MCF 10A (cell line): ENCODE measurements at places on chromosomes 3 and 15. TPM values are rescaled to one million over a fixed set of nuclear protein-coding genes. Genes with fewer than 3 reads are reported as not detected.
A peak's percentile ranks its signal among the peaks of the same experiment; 100 is the strongest.

PCSK6 gene
- 29.8 and 30.8 TPM in 2 replicates for total RNA-seq

GRCh38 chr3:159786489-159787177, 202.0 kb upstream of the IL12A start:
- no peak for DNase-seq

FOXL2 gene
- 0.17 and 0.30 TPM in 2 replicates for total RNA-seq

DNA sequence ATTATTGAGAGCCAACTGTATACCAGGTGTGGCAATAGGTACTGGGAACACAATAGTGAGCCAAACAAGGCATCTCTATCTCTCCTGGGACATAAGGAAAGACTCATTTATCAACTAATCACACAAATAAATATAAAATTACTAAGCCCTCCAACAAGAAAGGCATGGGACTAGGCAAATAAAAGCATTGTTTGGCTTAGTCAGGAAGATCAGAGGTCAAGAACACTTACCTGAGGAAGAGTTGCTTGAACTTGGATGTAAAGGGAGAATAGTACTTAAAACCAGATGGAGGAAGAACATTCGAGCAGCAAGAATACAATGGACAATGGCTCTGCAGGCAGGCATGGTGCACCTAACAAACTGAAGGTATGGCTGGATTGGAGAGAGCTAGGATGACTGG, 300.7 kb downstream of the WDR72 start:
- no peak for DNase-seq

GRCh38 chr15:47332481-47332880, 384.8 kb upstream of the SEMA6D start:
- no peak for DNase-seq

GRCh38 chr3:42014921-42015533, 53.1 kb upstream of the ULK4 start:
- DNase-seq: no peak

TGM5 gene
- 0.12 TPM in 1 of 2 replicates, not detected in the other for total RNA-seq

P4HTM gene
- 18.8 and 26.1 TPM in 2 replicates for total RNA-seq

DNA sequence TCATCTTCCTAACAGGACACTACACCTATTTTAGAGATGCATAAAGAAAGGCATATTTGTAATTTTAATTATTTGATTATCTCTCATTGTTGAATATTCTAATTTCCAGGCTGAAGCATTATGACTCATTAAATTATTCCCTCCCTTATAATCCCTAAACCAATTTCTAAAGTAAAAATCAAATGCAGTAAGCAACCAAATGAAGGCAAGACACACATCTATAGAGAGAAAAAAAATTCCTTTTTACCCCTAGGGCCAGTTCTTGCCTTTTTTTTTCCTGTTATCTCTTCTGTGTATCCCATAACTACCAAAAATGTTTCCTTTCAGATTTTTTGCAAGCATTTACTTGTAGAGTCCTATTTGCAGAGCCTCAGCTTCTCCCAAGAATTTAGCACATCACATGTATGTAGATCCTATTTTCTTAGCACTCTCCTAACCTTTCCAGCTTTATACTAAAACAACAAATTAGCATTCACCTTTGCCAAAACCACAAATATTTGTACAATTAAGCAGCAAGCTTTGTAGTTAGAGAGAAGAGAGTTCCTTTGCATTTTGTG, 177.9 kb downstream of the SATB1 start:
- no peak for DNase-seq

CHRM5 gene
- not detected in 2 replicates for total RNA-seq

PDCD7 gene
- total RNA-seq: 26.3 and 31.0 TPM in 2 replicates

DNA sequence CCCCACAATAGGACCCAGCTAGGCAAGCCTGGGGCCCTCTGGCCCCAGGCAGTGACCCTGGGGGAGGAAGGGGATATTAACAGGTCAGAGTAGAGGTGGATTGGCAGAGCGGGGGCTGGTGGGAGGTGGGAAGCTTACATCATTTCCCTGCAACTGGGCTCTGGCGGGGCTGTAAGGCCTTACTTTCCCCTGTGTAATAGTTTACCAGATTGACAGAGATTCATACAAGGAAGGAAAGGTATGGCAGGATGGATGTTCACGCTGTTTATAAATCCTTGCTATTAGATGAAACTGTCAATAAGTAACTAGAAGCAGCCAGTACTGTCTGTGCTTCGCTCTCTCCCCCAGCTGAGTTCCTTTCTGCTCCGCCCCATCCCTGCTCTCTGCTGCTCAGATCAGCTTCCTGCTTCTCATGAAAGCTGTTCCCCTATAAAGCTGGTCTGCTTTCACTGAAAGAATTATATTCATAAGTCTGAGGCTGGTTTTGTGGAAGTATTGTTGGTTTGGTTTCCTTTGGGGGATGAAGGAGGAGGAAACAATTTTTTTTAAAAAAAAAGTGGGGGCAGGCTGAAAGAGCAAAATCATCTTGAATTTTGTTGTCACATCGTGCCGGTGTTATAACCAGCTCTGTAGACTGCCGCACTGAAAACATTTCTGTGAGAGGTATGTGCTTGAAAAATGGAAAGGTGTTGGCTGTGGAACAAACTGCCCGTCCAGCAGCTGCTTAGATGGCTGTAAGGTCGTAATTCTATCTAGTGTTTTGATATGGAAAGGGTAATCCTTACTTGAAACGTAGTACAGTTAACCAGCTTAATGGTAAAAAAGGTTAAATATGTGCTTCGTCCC, 76.4 kb downstream of the BBX start:
- peak; percentile 34 for DNase-seq

SLC25A26 gene
- 23.3 and 24.8 TPM in 2 replicates for total RNA-seq

GTF2E1 gene
- total RNA-seq: 18.0 and 21.6 TPM in 2 replicates

DNA sequence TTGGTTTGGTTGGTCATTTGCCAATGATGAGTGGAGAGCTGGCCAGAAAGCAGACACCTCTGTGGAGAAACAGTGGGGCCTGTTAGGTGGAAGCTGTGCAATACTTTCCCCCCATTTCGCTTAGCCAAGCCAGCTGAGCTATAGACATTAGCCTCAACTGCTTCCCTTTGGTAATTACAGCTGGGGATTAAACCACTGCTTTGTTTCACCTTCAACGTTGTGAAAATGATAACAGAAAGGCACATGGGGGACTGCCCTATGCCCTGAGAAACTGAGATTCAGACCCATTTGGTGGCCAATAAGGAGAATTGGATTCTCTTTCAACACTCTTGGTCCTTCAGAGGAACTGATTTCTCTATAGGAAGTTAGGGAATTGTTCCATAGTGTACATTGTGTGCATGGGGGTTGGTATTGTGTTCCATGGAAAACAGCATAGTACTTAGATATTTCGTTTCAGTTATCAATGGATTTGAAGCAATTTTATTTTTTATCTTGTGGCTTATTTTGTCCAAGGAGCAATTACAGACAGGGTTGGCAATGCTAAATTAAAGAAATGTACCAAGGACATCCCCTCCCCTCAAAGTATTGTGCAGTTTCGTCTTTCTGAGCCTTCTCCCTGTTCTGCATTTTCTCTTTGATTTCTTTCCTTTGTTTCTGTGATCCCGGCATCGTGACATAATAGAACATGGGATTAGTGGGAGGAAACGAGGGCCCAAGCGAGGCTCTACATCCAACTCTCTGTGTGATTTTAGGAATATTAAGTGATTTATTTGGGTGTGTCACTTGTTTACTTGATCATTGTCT, 194.3 kb downstream of the FNDC3B start:
- no peak for DNase-seq

DNA sequence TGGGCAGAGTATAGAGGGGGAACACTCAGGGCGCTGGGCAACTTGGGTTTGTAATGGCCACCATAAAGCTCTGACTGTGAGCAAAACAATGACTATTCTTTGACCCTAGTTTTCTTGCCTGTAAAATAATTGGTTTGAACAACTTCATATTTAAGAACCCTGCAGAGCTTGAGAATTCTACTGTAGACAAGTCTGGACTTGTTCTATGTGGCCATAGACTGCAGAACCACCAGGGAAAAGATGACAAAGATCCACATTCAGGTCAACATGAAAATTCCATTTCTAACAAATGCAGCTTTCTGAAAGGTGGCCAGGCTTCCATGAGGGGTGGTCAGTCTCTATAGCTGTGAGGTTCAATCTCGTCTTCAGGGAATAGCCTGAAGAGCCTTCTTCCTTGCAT, 239.4 kb upstream of the LRRN1 start:
- DNase-seq: peak; percentile 18

ROBO2 gene
- not detected in 2 replicates for total RNA-seq

GRCh38 chr15:93270937-93271467, 182.0 kb upstream of the RGMA start:
- no peak for DNase-seq

RASGRP1 gene
- not detected in 2 replicates for total RNA-seq

IGF1R gene
- total RNA-seq: 50.7 and 53.3 TPM in 2 replicates

DNA sequence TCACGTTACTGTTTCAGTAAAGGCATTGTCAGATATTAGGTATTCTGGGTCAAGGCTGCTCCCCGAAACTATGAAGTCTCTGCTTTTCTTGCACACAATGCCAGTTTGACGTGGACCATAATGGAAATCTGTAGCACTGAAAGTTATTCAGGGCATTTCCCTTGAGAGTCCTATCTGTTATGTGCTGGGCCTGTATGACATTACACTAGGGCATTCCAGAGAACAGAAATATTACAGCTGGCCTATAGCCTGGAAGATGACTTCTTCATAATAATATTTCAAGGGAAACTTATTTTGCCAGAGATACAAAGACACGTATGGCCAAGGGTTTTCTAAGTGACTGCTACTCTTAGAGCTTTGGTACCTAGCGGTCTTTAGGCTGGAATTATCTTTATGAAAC, 613.6 kb upstream of the CBLB start:
- no peak for DNase-seq

DNA sequence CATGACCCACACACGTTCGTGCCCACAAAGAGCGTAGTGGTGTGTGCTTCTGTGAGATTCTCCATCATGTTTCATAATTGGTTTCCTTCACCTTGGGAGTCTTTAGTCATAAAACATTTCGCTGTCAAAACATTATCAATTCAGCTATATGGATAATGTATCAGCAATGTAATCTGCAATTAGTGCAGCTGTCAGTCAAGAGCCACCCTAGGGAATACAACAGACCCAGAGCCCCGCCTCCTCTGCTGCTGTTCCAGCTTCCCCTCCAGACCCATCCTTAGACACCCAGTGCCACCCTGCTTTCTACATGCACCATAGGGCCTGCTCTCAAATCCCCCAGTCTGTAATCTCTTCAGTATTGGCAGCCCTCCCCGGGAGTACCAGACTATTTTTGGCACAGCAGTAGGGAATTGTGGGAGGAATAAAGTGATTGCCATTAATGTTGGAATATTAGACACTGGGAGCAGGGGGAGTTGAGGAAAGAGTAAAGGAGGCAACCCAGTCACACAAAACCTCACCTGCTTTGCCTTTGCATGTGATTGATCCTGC, 31.5 kb upstream of the C3orf80 start:
- no peak for DNase-seq

- DNase-seq: no peak
Observed at GRCh38 chr3:10387881-10388609, 67.1 kb upstream of the SEC13 start.

- no peak for DNase-seq
Observed at GRCh38 chr3:49942651-49943050, 2.7 kb downstream of the RBM6 start.

GRCh38 chr15:85003593-85004312, 22.1 kb downstream of the PDE8A start:
- DNase-seq: no peak

SCN11A gene
- 0.05 TPM in 1 of 2 replicates, not detected in the other for total RNA-seq

GRCh38 chr3:107928084-107928445, 162.8 kb downstream of the CD47 start:
- DNase-seq: peak; percentile 23

GRCh38 chr3:69122403-69122802, at the start of gene LMOD3:
Gene LMOD3 (minus strand): TSS chr3:69122595. CDS start chr3:69122386, 209 bp downstream.
- no peak for DNase-seq

KBTBD12 gene
- not detected in 2 replicates for total RNA-seq

DNA sequence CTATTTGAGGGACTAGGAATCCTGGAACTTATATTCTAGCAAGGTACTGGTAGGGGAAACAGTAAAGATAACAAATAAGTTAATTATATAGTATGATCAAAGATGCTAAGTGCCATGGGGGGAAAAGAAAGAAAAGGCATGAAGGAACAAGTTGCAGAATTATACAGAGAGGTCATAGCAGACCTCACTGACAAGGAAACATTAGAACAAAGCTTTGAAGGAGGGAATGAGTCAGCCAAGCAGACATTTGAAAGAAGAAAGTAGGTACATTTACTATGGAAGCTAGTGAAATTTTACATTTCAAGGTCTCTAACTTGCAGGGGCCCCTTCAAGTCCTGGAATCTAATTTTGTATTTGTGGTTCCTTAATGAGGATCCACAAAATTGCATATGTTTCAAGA, 57.2 kb upstream of the TIPARP start:
- no peak for DNase-seq

DNA sequence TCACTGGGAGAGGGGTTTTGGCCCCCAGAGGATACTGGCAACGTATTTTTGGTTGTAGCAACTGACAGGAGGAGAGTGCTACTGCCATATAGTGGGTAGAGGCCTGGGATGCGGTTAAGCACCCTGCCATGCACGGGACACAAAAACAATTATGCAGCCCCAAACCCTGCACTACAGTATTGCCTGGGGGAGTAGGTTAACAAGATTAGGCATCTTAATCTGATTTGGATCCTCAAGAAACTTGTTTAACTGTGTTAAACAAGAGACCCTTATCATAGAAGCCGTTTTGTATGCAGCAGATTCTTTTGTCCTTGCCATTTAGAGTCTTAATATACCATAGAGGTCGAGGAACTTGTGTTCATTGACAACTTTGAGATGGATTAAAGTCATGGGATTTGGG, 3.4 kb downstream of the PHLDB2 start:
- no peak for DNase-seq

SNX22 gene
- total RNA-seq: 0.16 and 0.25 TPM in 2 replicates

GRCh38 chr15:100707229-100707628, 104.8 kb downstream of the ASB7 start:
- no peak for DNase-seq

DNA sequence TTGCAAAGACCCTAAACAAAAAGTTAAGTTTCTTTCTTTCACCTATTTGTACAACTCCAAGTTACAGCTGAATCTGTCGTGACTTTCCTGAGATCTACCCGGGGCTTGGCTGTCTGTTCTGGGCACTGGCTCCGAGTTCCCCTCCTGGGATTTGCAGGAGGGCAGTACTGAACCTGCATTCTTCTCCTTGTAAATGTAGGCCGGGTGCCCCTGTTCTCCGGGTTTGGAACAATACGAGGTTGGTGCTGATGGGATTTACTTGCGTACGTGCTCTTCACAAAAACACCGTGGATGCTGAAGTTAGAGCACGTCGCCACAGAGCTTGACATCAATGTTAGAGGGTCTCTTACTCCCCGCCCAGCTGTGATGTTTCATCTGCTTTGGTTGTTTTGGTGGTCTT, 48.1 kb downstream of the KLHL25 start:
- no peak for DNase-seq

- no peak for DNase-seq
Observed at GRCh38 chr3:58658508-58658907, 8.1 kb downstream of the FAM3D start.

- DNase-seq: peak; percentile 36
Observed at GRCh38 chr3:9247941-9248521, 1.4 kb downstream of the SRGAP3 start.

MRPS11 gene
- total RNA-seq: 63.9 and 64.5 TPM in 2 replicates

GRCh38 chr3:187741403-187742350, 3.6 kb downstream of the BCL6 start:
- DNase-seq: peak; percentile 85

- no peak for DNase-seq
Observed at GRCh38 chr15:42138411-42138810, 18.0 kb downstream of the PLA2G4F start.
